ENCODE measurements at places on chromosomes 3 and 15.

DNA sequence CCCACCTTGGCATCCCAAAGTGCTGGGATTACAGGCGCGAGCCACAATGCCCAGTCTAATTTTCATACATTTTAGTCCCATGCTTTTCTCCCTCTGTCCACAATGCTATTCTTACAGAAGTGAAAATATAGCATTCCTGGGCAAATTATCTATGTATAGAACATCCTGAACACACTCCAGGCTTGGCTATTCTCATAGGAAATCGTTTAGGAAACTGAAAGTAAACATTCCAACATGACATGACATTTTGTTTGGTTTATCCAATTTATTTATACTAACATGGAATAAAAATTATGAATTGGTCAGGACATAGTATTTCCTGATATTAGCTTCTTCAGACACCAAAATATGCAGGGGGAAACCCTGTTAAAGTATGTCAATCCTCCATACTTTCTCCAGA lies 52.6 kb downstream of the SYNM start:
- DNase-seq, result no peak

DNA sequence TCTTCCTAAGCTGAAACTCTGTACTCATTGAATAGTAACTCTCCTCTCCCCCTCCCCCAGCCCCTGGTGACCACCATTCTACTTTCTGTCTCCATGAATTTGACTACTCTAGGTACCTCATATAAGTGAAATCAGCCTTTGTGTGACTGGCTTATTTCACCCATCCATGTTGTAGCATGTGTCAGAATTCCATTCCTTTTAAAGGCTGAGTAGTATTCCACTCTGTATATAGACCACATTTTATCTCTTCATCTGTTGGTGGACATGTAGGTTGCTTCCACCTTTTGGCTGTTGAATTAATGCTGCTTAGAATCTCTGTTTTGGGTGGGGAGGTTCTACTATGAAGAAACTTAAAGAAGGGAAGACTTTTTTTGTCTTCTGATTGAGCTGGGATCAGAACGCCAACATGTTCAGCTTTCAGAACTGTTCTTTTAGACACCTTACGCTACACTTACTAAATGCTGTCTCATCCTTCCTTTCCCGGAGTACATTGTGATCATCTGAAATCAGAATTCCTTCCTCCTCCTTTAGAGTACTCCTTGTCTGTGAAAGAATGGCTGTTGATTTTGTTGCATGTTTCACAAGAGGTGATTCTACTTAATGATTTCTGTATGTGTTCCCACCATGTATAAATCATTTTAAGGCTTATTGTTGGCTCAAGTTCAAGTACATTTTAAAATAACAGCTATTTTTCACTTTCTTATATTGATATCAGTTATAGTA lies 50.3 kb downstream of the MRPS25 start:
- no peak for DNase-seq

DNA sequence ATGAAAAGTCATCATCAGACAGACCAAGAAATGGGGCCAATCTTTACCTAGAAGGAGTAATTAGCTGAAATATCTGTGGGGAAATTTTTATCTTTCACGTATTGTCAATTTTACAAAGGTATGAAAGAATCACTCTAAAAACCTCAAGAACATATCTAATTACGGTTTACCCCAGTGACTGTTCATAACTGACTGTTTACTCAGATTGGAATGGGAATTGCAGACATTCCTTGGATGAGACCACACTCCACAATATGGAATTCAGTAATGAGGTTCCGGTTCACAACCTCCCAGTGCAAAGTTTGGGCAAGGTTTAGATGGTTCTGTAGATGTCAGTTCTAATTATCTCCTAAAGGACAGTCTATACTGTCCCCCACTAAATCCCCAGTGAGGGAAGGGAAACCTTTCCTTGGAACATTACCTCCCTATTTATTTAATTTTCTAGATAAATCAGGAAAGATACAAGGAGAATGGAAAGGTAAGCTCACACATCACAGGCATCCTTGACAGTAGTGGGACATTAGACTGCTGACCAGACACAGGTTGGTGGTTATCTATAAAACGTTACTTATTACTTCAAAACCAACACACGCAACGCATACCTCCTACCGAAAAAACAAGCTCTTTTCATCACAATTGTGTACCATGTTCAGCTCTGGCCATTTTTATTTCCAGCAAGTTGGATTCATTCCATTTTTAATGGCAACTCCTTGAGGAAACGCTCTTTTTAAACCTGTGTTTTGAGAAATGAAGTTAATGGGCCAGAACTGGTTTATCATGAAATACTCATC lies 129.9 kb downstream of the RORA start:
- no peak for DNase-seq

GRCh38 chr15:101458158-101458900 lies 31.2 kb downstream of the PCSK6 start:
- DNase-seq, result no peak

- DNase-seq, result no peak
These were observed 9.5 kb downstream of the SMAD3 start for GRCh38 chr15:67074886-67075229.

DNA sequence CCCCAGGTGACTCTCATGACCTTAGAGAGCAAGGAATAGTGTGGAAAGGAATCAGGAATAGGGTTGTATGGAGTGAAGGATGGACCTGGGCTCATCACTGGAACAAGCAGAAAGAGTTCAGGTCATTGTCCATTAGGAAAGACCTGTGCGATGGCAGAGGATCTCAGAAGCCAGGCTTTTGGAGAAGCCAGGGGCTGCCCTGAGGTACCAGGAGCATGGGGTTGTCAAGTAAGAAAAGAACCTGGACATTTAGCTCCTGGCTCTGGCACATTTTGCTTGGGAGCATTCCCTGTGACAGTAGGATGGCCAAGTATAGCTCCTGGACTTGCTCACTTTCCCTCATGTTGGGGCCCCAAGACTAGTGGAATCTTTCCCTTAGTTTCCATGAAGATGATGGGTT lies 52.9 kb upstream of the MANF start:
- no peak for DNase-seq

GRCh38 chr15:91336687-91337086 lies 236.6 kb downstream of the SV2B start:
- DNase-seq, result no peak

- DNase-seq, result no peak
These were observed 2.3 kb downstream of the POPDC2 start for GRCh38 chr3:119657887-119658702.

- no peak for DNase-seq
These were observed 682.5 kb downstream of the GRM7 start for GRCh38 chr3:7543294-7543880.

DNA sequence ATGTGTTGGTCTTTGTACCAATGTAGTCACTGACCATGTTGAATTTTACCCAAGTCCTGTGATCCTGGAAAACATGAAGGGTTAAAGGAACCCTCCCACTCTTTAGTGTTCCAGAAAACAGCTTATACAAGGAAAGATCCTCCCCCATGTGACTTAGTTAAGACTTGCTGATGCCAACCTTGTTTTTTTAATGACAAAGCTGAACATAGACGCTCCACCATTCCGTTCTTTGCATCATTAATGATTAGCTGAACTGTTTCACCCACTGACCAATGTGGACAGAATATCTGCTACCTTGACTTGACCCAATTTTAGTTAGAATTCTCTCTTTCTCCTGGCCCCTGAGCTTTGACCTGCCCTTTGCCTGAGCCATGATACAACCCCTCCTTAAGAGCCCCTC lies 3.5 kb upstream of the WDR72 start:
- no peak for DNase-seq

DNA sequence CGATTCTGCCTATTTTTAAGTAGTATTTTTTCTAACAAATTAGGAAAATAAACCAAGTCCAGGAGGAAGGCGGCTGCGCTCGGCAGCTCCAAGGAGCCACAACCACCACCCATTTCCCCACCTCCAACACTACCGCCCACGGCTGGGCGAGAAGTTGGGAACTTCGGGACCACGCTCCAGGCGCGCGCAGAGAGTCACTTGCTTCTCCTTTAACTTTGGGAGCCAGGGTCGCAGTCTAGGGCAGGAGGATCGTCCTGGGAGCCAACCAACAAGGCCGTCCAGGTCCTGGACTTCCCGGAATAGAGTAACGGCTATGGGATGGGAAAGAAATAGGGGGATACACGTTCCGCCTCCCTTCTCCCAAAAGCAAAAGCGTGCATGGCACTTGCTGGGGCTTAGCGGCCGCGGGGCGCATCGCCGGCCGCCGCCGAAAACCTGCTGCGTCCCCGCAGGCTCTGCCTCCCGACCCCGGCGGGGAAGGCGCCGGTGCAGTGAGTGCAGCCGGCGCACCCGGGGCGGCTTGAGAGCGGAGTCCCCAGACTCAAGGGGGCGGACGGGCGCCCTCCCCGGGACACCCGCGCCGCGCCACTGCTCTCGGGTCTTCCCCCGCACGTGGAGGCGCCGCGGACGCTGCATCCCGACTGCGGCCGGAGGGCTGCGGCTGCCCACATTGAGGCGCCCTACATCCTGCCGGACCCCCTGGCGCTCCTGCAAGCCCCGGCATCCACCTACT lies 699 bp downstream of the MEGF11 start:
- no peak for DNase-seq

DNA sequence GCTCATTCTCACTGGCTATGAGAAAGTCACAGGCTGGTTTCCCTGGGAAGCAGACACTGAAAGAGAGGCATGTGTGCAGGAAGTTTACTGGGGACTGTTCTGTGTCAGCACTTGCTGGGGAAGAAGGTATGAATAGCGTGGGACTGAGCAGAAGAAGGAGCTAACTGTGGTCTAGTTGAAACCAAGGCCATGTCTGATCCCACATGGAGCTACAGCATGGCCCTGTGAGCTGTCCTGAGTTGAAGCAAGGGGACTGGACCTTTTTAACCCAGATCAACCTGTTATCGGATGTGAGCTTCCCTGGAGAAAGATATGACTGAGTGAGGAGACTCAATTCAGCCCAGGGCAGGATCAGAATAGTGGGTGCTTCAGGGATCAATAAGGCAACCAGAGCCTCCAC lies 53.7 kb downstream of the DCLK3 start:
- no peak for DNase-seq

All from stimulated activated CD8-positive, alpha-beta memory T cell treated with anti-CD3 and anti-CD28 coated beads, Interleukin-15, amount 100 ng/mL, for 4 hours (primary cell).